Kidney epithelial cell (primary cell): ENCODE measurements at places on chromosomes 6 and 20.

DNA sequence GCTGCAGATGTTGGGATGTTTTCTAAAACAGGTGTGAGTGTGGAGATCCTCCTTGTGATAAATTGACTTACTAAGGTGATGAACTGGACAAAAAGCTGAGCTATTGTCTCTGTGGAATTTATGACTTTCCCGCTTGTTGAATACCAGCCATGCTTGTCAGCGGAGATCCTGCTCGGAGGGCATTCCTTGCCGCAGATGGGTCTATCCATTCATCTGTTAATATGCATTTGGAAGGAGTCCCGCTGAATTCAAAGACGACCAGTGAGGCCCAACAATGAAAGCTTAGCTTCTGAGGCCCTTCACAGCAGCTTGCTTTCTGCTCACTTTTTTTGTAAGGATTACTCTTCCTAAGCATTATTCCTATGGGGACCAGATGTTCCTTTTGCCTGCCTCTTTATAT, 124.9 kb downstream of the TIAM2 start:
- no peak for DNase-seq

DNA sequence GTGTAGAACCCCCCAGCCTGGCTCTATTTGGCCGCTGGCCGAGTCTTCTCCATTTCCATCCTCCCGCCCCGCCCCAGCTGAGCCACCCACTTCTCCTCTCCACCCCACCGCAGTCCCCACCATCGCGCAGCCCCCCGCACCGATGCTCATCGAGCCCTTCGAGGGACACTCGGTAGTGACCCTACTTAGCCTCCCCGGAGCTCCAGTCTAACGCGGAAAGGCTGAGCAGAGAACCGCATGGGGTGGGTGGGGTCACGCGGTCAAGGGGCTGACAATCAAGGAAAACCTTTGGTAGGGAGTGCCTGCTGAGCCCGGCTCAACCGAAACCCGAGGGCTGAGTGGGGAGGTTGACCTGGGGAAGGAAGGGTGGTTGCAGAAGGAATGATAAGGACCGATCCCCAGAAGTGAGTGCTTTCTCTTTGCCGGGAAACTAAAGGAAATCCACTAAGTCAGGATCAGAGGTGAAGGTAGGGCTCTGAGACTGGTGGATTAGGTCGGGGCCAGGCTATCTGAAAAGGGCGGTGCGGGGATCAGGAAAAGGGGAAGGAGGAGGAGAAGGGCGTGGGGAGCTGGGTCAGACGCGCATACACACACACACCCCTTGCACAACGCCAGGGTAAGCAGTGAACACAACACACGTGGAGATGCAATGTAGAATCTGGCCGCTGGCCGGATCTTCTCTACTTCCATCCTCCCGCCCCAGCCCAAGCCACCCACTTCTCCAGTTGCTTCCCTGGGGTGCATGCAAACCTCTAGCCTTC, 49.8 kb downstream of the CPXM1 start:
- DNase-seq: no peak

DNA sequence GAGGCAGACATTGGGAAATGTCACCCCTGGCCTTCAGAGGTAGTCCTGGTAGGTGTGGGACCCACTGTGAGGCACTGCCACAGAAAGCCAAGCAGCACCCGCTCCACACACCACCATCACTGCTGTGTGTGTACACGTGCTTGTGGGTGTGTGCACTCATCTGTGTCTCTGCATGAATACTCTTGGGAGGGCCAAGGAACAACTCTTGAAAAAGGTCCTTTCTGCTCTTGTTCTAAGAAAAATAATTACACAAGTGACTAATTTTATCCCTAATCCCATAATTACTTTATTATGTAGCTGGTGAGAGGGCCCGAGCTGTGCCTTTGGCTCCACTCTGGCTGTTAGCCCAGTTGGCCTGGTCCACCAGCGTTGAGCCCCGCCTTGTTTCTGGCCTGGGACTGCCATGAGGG, 21.7 kb upstream of the EPB41L1 start:
- DNase-seq: no peak

DNA sequence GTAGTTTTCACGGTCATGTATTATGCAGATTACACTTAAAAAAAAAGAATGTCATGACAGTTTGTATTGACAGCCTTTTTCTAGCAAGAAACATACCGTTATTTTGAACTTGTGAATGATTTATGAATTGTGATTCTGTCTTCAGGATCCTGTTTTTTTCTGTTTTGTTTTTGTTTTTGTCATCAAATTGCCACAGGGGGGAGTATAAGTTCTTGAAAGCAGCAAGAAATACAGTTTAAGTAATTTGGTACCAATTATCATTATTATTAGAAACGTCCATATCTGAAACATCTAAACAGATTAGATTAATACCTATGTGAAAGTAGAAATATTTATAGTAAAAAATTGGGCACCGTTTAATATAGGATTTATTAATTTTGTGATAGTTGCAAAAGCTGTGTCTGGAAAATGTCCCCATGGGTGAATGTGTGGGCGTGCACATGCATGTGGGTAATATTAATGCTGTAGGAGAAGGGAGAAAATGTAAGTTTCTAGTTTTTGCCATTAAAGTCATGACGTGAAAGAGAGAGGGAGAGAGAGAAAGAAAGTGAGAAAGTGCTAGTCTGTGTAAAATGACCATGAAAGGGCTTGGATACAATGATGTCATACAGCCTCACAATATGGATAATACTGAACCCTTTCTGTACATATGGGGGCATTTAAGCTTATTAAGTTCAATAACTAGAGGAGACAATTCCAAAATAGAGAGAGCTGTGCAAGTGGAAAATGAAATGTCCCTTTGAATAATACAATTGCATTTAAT, 9.4 kb upstream of the CCN2 start:
- no peak for DNase-seq

GRCh38 chr6:116476002-116476678, 15.0 kb downstream of the CALHM6 start:
- no peak for DNase-seq

DNA sequence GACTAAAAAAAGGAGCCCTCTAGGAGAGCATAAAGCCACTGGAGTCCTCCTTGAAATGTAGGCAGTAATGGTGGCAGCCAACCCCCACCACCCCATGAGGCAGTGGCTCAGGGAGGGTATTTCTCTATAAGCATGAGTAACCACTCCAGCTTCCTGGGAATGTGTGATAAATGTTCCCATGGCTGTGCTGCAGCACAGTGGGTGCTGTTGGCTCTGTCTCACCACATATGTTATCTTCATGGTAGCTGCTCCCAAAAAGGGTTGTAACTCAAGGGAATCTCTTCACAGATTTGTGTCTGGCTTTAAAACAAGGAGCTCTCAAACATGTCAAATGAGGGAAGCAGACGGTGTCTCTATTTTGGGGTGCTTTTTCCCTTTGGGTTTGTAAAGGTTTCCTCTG, 7.5 kb upstream of the PHACTR1 start:
- peak; percentile 50 for DNase-seq

DNA sequence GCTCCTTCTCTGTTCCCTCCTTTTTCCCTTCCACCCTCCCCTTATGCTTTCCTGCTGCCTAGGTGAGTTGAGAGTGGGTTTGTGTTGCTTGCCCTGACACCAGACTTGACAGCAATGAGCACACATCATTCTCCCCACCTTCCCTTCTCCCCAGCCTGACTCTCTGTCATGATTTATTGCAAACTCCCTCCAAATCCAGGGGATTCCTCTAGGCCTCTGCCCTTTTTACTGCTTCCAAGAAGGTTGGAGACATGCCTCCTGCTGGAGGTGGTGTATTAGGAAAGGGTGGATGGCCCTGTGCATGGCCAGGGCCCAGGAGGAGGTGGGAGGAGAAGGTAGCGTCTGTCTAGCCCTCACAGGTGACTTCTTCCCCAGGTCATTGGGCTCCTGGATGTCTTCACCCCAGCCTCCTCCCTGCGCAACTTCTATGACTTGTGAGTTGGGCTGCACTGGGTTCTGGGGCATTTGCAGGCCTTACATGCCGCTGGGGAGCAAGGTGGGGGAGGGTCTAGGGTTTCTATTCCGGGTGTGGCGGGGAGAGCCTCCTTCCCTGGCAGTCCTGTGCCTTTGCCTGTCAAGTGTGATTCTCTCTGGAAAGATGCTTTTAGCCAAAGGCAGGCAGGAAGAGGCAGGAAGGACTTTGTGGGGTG, 2.1 kb downstream of the MAPK13 start:
- DNase-seq: no peak

DNA sequence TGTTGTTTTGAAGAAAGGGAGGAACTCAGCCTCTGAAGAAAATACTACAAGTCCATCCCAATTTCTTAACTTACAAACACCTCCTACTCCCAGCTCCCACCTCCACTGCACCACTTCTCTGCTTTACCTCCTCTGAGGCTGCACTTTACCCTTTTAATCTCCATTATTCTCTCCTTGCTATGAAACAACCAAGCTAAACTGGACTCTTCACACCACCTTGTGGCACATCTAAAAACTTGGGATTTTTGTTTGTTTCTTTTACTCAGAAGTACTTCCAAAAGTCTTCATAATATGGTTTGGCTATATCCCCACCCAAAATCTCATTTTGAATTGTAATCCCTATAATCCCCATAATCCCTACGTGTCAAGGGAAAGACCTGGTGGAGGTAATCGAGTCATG, 142.2 kb downstream of the MOXD1 start:
- no peak for DNase-seq
